ENCODE measurements at places on chromosomes 4 and X.

GRCh38 chr4:186400676-186401075, 134.7 kb downstream of the F11 start:
- DNase-seq: no peak

DNA sequence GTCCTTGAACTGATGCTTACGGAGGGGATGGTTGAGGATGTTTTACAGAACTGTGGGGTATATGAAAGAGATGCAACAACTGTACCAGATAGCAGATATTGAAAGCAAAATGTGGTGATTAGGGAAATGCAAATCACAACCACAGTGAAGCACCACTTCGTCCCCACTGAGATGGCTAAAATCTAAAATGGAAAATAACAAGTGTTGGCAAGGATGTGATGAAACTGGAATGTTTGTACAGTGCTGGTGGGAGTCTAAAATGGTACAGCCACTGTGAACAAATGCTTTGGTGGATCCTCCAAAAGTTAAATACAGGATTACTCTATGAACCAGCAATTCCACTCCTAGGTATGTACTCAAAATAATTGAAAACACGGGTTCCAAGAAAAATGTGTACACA, 22.9 kb downstream of the XG start:
- DNase-seq: no peak

DNA sequence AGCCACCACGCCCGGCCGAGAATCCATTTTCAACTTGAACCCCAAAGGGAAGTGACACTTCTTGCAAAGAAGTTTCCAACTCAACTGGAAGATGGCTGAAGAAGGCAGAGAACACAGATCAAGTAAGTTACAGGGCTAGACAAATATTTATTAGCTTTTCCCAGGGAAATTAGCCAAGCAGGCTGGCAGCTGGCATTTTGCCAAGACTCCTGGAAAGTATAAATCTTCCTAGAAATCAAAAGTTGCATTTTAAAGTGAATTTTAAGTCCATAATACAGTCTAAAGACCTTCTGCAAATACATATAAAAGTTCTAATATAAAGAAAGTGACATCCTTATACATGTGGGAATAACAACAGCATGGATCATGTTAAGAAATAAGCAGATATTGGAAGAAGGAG, 3.4 kb upstream of the MRPL1 start:
- DNase-seq: no peak

DNA sequence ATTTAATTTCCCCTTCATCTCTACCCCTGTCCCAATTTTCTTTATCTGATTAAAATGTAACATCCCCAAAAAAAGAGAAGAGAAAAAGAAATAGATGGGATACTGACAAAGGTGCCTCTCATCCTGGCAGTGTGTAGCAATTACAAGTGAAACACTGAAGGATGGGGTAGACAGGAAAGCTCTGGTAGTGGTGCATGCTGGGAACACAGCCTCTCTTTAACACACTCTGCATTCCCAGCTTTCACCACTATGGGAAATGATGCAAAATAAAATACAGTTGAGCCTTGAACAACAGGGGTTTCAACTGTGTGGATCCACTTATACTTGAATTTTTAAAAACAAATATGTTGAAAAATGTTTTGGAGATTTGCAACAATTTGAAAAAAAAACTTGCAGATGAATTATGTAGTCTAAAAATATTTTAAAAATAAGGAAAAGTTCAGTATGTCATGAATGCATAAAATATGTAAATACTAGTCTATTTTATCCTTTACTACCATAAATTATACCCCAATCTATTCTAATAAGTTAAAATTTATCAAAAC, 239.2 kb upstream of the DDX53 start:
- peak; percentile 13 for DNase-seq

- DNase-seq: peak; percentile 27
Observed at GRCh38 chr4:107094332-107094731, 58.2 kb upstream of the DKK2 start.

DNA sequence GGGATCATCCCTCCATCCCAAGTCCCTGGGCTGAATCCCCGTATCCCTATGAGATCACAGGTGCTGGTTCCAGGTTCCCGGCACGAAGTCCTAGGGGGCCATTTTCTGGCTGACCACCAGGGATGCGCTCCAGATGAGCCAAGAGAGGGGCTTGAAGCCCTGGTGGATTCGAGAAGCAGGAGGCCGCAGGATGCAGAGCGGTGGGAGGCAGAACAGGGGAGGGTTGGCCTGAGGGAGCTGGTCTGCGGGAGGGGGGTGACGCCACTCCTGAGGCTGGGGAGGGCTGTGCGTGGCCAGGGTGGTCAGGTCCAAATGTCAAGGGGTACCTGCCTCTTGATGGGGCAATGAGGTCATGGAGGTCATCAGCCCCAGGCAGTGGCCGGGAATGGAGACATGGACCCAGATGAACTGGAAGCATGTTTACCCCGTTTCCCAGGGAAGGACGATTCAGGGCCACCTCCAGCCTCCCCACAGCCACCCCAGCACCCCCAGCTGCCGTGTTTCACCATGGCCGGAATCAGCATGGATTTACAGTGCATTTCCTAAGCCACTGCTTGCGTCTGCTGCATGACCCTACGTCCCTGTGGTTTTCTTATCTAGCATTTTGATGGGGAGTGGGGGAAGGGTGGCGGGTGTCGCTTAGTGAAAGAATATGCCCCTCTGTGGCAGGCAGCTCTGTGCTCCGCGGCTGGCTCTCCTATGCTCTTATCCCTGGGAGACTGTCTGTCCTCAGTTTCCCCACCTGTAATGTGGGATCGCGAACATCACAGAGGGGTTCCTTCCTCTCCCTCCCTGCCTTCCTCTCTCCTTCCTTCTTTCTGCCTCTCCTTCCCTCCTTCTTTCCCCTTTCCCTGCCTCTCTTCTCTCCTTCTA, 17.0 kb upstream of the HTRA3 start:
- DNase-seq: no peak

Measured in NAMALWA (cell line).